ENCODE measurements at places on chromosomes 6 and 20.
A peak's percentile ranks its signal among the peaks of the same experiment; 100 is the strongest.

DNA sequence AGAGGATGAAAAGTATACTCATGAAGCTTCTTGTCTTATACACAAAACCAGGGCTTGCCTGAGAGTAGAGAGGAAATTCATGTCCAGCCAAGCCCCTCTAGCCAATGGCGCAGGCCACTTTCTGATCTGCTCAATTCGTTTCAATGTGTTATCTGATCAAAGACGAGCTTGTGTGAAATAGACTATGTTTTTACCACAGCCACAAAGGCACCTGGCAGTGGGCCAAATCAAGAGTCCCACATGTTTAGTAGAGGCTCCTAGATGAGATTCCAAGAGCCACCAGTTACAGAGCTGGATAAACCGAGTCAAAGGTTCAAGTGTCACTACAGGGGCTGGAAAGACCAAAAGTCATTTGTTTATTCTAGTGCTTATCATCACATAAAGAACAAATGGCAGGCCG is 34.9 kb downstream of the GPLD1 start:
- no peak for DNase-seq

DNA sequence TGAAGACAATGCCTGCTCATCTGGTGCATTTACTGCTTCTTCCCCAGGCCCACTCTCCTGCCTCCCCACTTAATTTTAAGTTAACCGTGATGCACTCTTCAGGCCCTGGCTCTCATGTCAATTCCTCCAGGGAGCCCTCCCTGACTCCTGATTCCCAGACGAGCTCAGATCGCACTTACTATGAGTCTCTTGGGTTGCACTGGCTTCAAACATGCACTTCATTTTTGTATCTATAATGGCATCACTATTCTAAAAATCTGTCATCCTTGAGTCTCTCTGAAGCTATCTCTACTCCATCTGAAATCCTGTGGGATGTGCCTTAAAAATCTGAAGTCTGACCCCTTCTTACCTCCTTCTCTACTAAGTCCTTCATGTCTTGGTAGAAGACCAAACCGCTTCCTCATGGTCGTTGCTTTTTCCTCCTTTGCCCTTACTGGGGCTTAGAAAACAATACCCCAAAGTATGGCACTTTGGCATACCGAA is 24.7 kb downstream of the COX4I2 start:
- no peak for DNase-seq

DNA sequence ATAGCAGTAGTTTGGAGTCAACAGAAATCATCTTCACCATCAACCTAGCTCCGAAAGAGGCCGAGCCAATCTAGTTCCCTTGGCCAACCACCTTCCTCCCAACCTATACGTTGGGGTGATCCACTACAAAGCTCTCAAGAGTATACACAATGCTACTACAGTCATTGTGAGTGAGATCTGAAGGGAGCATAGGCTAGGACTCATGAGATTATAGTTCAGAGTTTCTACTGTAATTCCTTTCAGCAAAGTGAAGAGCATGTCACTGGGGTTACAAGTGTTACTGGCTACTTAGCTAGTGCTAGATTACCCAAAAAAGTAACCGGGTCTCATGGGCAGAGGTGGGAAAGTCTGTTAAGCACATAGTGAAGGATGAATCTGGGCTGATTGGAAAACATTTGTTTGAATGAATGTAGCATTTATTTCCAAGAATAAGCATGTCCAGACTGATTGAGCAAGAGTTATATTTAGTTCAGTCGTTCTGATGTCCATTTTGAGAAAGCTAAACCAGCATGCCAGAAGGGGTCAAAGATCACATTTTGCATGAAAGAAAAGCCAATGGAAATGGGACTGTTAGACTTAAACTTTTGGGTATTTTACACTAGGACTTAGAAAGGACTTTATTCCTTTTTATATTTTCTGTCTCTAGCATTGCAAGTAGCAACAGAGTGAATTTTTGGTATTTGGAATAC is 10.5 kb upstream of the ESR1 start:
- DNase-seq, result no peak

- DNase-seq, result no peak
These were observed 72.6 kb downstream of the CD109 start for GRCh38 chr6:73768558-73768957.

- DNase-seq, result no peak
These were observed 6.5 kb downstream of the NKAIN2 start for GRCh38 chr6:123810214-123810613.

DNA sequence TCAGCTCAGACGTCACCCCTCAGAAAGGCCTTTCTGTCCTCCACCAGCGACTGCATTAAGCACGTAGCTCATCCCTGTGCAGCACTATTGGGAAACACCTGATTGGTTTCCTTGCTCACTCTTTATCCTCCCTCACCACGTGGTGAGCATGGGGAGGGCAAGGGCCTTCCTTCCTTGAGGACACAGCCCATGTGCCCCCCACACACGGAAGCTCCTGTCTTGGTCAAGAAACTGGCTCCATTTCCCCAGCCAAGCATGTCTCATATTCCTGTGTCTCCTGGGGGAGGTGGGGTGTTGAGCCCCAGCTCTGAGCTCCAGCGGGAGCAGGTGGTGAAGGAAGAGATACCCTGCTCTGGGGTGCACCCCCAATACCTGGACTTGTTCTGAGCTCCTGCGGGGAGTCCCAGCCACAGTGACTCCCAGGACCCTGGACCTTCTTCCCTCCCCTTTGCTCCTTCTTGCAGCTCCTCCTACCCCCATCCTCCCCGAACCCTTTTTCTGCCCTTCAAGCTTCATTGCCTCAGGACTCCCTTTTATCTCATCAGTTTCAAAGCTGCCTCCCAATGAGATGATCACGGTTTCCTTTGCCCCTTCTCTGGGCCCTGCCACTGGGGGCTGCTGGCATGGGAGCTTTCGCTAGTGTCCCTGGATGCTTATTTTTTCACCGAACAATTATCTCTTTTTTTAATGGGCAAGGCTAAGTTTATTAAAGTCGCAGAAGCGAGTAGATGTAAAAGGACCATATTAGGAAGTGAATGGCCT is 230.1 kb downstream of the TFAP2C start:
- DNase-seq, result no peak

- no peak for DNase-seq
These were observed 731.6 kb upstream of the GJE1 start for GRCh38 chr6:141401168-141401567.

- DNase-seq, result peak; percentile 32
These were observed 2.0 kb downstream of the TRAM2 start for GRCh38 chr6:52574709-52575501.

DNA sequence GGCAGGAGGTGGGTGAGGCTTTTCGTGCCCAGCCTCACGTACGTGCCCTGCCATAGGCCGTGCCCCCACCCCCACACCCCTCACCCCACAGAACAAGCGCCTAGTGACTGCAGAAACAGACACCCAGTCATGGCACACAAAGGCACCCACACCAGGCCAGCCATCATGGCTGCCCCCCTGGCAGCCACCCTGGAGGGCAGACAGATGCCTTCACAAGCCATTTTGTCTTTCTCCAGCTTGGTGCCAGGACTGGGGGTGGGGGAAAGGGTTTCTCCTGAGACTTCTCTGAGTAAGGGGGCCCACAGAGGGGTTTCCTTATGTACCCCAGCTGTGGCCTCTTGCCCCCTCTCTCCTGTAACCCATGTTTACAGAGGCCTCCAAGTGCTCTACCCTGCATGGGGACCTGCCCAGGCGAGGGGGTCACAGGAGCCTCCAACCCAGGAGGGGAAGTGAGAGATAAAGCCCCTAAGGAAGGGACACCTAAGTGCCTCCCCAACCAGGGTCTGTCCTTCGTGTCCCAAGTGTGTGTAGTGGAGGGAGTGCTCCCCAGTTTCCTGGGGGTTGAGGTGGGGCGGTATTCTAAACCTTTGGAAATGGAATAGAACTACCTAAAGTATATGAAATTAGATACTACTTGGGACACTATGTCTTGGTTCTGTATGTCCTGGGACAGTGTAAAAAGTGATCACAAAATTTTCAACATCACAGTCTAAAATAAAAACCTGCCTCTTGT is 49.9 kb downstream of the MRPL14 start:
- DNase-seq, result no peak

DNA sequence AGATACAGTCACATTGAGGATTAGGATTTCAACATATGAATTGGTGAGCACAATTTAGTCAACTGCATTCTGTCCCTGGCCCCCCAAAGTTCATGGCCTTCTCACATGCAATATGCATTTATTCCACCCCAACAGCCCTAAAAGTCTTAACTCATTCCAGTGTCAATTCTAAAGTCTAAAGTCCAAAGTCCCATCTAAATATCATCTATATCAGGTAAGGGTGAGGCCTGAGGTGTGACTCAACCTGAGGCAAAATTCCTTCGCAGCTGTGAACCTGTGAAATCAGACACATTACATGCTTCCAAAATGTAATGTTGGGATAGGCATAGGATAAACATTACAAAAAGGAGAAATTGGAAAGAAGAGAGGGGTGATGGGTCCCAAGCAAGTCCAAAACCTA is 27.8 kb downstream of the CLIC5 start:
- no peak for DNase-seq

- no peak for DNase-seq
These were observed 28.8 kb upstream of the ANGPT4 start for GRCh38 chr20:944774-945410.

- DNase-seq, result no peak
These were observed 111.1 kb downstream of the COL12A1 start for GRCh38 chr6:75094614-75095200.

- DNase-seq, result no peak
These were observed 52.9 kb downstream of the SLC35B3 start for GRCh38 chr6:8382434-8382833.

- DNase-seq, result no peak
These were observed 73.5 kb upstream of the PBOV1 start for GRCh38 chr6:138291849-138292181.

- DNase-seq, result no peak
These were observed 8.5 kb downstream of the PYGB start for GRCh38 chr20:25256226-25256859.

DNA sequence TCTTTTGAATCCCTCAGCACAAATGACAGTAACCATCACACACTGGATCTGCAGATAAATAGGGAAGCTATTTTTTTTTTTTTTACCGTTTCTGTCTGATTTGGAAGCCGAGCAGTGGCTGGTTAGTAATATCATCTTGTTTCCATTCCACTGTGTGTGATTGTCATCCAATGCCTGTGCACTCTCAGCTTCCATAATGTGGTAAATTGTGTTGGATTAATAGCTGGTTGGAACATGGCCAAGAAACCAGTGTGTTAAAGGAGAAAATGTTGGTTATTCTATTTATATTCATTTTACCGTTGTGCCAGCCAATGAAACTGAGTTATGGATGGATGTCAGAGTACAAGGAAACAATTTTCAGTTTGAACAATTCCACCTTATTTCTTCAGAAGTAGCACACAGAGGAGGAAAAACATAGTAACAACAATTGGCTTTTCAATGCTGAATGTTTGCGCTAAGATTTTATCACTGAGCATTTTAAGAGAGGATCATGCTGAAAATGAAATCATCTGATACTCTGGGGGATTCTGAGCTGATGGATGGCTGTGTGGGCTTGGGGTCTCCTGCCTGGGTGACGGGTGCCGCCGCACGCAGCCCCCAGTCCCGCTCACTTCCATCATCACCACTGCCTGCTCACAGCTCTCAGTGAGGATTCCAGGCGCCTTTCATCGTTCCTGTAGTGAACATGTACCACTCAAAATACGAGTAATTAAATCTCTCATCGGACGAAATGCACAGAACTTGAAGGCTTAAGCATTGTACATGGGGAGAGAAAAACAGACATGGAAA is 40.7 kb upstream of the EXOC2 start:
- no peak for DNase-seq

- no peak for DNase-seq
These were observed 76.3 kb downstream of the PERP start for GRCh38 chr6:138030872-138031271.

DNA sequence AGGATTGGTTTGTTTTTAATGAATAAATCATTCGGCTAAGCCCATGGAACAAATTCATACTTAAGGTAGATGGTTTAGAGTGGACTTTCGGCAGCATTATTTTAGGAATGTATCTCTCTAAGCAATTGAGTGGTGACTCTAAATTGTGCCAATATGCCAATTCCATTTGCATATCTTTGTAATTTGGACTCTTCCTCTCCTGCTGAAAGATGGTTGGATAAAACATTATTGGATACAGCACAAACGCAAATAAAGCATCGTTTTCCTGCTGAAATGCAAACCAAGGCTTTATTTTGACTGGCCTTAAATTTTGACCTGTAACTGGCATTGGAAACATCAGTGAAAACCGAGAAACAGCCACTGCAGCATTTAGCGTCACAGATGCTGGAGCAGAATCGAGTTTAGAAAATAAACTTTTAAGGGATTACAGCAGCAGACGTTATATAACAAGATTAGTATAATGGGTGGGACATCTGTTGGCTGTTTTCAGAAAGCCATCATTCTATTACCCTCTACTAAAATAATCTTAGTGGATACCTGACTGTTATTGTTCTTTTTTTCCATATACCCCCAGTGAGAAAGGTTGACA is 726.0 kb downstream of the KIF16B start:
- no peak for DNase-seq

DNA sequence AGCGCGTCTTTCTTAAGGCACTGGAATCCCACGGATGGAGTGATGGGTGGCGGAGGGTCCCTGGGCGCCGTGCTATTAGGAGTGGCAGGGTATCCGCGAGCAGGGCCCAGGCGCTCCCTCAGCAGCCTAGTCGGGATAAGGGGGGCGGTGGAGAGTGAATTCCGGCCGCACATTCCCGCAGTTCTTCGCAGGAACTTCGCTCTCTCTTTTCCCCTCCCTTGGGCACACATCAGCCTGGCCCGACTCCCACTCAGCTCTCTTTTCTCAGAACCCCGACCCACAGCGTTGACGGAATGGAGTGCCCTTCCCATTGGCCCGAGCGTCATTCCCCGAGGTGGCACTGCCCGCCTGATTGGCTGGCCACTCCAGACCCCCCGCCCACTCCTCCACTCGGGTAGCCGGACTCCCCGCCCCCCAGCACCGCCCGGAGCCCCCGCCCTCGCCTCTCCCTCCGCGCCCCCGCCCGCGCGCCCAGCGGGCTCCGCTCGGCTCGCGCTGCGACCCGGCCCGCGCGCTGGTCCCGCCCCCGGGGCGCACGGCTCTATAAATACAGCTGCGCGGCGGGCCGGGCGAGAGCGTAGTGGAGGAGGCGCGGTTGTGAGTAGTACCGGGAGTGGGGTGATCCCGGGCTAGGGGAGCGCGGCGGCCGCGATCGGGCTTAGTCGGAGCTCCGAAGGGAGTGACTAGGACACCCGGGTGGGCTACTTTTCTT is at the start of gene ID4:
Gene ID4 (plus strand): TSS at position 572 of the 712 bp plus-strand sequence. CDS start 385 bp downstream, outside the sequence.
- DNase-seq, result no peak

GRCh38 chr6:140485740-140486449 is 1111.4 kb upstream of the CITED2 start:
- DNase-seq, result no peak

DNA sequence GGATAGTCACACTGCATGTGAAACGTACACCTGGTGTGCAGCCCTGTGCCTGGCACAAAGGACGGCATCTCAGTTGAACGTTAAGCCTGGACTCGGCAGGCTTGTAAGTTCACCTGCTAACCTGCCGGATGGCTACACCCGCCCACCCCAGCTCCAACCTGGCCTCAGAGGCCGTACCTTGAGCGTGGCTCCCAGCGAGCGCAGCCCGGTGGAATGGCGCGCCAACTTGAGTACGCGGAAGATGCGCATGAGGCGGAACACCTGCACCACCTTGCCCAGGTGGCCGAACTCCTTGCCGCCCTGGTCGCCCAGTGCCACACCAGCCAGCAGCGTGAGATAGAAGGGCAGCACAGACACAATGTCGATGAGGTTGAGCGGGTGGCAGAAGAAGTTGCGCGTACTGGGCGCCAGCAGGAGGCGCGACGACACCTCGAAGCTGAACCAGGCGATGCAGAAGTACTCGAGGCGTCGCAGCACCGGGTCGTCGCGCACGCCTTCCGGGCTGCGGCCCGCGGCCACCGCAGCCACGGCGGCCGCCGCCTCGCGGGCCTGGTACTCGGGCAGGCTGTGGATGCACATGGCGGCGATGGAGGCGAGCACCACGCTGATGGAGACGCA is 3.3 kb downstream of the KCNS1 start:
- DNase-seq, result no peak

Measured in activated T-cell treated with anti-CD3 and anti-CD28 coated beads for 4 hours (primary cell).